CD14-positive monocyte (primary cell): ENCODE measurements at places on chromosomes 7 and 10.

- no peak for DNase-seq
Measured at GRCh38 chr10:29328983-29329382, 40.1 kb downstream of the LYZL1 start.

- no peak for DNase-seq
Measured at GRCh38 chr7:86818903-86819302, 175.2 kb downstream of the GRM3 start.

DNA sequence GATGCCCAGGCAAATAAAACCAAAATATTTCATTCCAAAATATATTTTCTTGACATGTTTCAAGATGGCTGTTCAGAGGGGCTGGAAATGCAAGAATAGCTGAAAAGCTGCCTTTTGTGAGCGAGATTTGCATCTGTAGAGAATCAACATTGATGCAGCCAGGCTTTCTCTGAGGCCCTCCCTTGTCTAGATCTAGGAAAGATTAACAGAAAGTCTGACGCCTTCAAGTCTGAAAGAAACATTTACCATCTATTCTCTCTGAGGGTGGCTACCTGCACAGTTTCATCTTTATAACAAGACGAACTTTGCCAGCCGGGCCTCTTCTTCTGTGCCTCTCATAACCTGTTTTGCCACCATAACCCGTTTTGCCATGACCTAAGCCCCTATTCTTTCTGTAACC, 170.2 kb downstream of the AKR1D1 start:
- DNase-seq = no peak

- DNase-seq = no peak
Measured at GRCh38 chr7:29208410-29209250, 14.1 kb downstream of the CHN2 start.

- DNase-seq = no peak
Measured at GRCh38 chr10:117223693-117224430, 17.1 kb upstream of the SLC18A2 start.

DNA sequence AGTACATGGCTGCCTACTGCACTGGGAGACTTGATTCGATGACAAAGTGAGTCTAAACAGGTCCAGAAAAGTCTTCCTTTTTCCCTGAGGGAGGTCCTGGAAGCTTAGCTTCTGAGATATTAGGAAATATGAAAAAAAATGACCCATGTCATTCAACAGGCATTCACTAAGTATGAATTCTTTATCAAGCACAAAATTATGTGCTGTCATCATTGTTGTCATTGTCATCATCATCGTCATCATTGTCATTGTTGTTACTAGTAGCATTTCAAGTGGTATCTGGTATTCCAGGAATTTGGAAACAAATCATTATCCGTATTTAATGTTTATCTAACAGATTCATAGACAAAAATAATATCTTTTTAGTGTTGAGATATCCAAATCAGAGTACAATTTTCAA, 49.7 kb upstream of the HECTD2 start:
- DNase-seq = no peak
